ENCODE measurements at places on chromosomes 3 and 15.

- no peak for DNase-seq
Measured at GRCh38 chr3:188455748-188456147, 301.8 kb downstream of the LPP start.

GRCh38 chr3:154071146-154071545, 50.0 kb upstream of the ARHGEF26 start:
- DNase-seq: no peak

- no peak for DNase-seq
Measured at GRCh38 chr3:80213086-80213485, 445.3 kb upstream of the ROBO1 start.

DNA sequence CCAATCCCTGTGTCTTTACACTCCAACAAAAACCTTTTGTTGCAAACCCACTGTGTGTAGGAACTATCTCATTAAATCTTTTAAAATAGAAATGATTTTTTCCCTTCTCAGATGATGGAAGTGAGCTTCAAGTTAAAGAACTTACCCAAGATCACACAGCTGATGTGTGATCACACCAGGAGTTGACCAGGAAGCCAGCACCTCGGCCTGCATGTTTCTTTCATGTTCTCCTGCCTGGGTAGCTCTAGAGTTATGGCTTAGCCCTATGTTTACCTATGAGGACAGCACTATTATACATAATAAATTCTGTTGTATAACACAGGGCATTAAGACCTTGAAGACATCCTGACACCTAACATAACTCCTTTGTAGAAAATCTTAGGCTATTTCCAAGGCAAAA, 132.1 kb upstream of the KLHL25 start:
- no peak for DNase-seq

- DNase-seq: no peak
Measured at GRCh38 chr3:53069422-53070068, 23.7 kb upstream of the SFMBT1 start.

DNA sequence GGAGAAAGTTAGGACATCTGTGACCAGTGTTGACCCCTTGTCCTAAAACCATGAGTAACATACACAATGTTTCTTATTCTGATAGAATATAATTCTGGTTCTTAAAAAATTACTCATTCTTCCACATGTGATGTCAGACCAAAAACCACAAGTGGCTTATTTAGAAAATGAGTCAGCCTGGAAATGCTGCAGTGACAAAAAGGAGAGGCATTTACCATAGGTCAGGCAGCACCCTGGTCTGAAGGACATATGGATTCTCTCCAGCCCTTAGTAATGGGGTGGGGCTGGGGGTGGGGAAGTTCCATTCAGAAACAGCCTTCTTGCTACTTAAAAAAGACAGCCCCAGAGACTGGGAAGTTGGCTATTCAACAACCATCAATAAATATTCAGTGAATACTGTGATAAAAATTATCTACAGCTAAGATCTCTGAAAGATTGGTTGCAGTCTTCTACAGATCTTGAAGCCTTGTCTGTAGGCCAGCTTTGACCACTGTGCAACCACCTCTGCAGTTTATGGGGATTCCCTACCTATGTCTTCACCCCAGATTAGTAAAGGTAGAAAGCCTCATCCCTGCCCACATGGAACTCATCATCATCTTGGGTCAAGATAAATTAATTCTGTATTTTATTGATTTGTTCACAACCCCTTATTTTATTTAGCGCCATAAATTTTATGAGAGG, 34.9 kb upstream of the TIMP4 start:
- no peak for DNase-seq

- no peak for DNase-seq
Measured at GRCh38 chr3:197241173-197241572, 57.2 kb downstream of the DLG1 start.

DNA sequence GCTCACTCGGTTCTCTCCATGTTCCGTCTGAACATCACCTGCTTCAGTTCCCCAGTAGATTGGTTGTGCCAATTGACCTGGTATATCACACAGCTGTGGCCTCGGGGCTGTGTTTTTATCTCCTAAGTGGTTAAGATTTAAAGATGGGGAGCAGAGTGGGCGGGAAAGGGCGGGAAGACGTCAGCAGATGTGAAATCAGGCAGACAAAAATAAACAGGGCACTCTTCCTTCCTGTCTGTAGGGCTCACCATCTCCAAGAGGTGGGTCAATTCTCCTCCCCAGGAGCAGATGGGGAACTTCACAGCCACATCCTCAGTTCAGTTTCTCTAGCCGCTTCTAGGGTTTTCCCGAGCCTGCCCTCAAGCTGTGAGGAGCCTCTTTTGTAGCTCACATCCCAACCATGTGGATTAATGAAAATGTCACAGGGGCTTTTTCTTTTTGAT, 26.8 kb upstream of the LIMD1 start:
- no peak for DNase-seq

GRCh38 chr3:32325927-32326326, 65.7 kb upstream of the CMTM7 start:
- no peak for DNase-seq

GRCh38 chr3:161291191-161291901, 70.2 kb downstream of the NMD3 start:
- DNase-seq: no peak

DNA sequence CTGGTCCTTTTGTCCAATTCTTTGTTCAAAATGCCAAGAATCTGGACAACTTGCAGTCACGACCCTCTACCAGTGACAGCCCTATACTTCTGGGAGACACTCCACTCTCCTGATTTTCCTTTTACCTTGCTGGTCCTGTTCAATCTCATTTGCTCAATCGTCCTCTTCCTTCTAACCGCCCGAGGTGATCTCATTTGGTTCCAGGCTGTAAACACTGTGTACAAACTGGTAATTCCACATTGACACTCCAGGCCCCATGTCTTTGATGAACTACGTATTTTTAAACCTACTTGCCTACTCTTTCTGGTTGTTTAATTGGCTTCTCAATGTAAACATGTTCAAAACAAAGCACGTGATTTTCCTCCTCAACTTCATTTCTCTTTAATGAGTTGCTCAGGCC, 23.7 kb upstream of the C3orf49 start:
- DNase-seq: no peak

GRCh38 chr15:63491116-63491827, 13.1 kb upstream of the USP3 start:
- no peak for DNase-seq
